ENCODE measurements at places on chromosomes 7 and 10. TPM values are rescaled to one million over a fixed set of nuclear protein-coding genes. Genes with fewer than 3 reads are reported as not detected.

Gene AASS
- polyA plus RNA-seq, result 43.8 TPM

GRCh38 chr10:6151087-6151977, 51.4 kb upstream of the PFKFB3 start:
- no peak for DNase-seq

DNA sequence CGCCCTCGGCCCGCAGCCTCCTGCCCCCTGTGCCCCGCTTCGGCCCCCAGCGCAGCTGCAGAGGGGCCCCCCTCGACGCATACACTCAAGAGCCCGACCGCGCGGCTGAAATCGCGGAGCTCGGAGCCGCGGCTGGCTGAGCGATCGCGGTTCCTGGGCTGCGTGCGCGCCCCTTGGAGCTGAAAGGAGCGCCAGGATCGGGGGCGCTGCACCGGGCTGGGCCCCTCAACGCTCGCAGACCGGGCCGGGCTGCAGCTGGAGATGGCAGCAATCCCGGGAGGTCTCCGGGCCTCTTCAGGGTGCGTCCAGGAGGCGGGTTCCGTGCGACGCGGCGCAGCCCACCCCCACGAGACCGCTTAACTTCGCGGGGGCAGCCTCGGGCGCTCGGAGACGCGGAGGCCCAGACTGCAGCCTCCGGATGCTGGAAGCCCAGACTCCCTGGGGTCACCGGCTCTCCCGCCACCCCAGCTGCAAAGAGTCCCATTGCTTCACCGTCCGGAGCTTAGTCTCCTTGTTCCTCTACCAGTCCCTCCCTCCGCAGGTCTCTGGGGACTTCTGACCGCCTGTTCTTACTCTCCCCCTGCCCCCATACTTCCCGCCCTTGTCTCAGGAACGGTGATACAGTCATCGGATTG, 73.0 kb upstream of the LRRC4 start:
- no peak for DNase-seq

DNA sequence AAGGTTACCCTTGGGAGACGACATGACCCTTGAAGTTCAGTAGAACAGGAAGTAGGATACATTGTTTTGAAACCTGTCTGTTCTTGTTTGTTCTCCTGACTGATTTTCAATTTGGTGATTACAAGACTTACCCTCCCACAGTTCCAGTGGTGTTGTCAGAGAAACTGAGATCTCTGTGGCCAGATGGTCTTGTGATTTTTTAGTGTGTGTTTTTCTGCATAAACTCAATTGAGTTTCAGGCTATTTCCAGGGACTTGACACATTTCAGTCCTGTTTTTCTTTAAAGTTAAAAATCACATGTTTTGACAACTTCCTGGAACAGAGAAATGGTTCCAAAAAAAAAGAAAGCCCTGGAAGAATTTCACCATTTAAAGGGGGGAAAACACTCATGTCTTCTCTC, 22.3 kb downstream of the PIK3CG start:
- DNase-seq, result no peak

DNA sequence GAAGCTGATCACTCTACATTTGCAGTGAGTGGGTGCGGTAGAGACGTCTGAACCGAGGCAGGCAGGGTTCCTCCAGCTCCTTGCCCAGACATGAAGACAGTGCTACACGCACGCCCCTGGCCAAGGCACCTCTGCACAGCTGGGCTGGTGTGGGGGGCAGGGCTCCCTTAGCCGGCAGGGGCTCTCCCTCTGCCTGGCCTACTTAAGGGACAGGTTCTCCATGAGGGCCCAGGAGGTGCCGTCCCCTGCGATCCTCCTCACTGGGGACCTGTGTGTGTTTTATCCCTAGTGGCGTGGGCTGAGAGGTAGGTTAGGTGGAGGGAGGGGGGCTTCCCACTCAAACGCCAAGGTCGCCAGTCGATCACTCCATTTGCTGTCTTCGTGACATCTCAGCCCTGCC, 35.3 kb downstream of the IL15RA start:
- DNase-seq, result no peak
